ENCODE measurements at places on chromosomes 7 and 10.

DNA sequence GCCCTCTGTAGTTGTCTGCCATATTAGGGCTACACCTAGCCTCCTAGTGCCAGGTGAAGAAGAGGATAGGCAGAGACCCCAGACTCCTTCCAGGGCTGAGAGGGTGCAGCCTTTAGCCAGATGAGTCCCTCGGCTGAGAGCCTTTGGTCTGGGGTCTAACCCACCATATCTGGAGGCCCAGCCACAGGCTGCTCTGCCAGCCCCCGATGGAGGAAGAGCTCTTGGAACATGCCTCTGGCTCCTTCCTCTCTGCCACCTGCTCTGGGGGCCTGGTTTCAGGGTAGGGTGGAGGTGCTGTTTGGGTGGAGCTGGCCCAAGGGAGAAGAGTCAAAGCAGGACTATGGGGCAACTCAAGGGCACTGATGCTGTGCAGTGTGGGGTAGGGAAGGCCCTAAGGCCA is 1.4 kb downstream of the LRRC18 start:
- no peak for DNase-seq

- no peak for DNase-seq
These were observed 128.9 kb upstream of the PLXNA4 start for GRCh38 chr7:132705146-132705545.

- no peak for DNase-seq
These were observed 283.7 kb downstream of the MALRD1 start for GRCh38 chr10:19332304-19332703.

- no peak for DNase-seq
These were observed 692.8 kb upstream of the LRRN3 start for GRCh38 chr7:110397927-110398660.

DNA sequence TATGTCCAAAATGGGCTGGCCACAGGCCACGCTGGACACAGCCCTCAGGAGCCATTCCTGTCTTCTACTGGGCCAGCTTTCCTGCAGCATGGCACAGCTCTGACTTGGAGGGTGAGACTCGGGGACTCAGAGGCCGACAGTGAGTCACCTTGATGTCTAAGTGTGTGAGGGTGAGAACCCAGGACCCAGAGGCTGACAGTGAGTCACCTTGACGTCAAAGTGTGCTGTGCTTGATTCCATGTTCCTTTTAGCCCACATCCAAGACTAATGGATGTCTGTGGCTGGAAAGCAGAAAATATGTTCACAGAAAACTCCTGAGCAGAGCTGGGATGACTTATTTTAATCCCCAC is 6.0 kb upstream of the FAM170B start:
- no peak for DNase-seq

DNA sequence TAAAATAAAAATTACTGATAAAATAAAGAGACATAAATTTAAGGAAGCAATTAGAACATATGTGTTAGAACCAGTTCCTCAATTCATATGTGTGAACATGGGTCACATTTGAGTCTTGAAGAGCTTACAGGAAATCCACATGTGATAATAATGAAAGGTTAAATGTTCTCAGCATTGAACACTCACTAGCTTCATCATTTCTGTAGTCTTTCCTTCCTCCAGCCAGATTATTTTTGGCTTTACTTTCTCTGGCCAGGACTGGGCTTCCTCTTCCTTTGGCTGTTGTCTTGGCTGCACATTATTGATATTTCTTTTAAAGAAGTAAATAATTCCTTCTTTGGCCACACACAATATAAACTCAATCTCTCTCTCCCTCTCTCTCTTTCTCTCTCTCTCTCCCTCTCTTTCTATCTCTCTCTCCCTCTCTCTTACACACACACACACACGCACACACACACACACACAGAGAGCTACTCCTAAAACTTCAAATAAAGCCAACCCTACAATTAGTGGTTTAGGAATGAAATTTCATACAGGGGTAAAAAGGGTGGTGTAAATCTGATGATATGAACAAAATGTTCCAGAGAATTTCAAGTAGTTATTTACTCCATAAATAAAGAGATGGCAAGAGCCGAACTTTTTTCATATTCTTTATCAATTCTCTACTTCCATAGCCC is 171.2 kb downstream of the REEP3 start:
- no peak for DNase-seq

GRCh38 chr7:133535308-133535707 is 282.4 kb downstream of the EXOC4 start:
- no peak for DNase-seq

DNA sequence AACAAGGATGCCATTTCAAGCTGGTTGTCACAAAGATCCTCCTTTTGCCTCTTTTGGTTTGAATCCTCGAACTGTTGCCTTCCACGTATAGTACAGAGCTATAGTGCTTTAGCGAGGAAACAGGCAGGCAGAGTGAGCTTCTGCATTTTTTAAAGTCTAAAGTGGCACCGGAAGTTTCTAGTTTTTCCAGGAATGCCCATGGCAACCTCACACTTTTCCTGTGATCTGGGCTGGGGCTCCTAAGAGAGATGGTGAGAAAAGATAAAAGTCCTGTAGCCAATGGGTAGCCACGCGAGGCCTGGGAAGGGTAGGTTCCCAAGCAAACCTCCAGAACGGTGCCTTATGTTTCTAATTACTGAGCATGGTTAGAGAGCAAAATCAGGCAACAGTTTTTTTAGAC is 76.7 kb downstream of the CALD1 start:
- no peak for DNase-seq

DNA sequence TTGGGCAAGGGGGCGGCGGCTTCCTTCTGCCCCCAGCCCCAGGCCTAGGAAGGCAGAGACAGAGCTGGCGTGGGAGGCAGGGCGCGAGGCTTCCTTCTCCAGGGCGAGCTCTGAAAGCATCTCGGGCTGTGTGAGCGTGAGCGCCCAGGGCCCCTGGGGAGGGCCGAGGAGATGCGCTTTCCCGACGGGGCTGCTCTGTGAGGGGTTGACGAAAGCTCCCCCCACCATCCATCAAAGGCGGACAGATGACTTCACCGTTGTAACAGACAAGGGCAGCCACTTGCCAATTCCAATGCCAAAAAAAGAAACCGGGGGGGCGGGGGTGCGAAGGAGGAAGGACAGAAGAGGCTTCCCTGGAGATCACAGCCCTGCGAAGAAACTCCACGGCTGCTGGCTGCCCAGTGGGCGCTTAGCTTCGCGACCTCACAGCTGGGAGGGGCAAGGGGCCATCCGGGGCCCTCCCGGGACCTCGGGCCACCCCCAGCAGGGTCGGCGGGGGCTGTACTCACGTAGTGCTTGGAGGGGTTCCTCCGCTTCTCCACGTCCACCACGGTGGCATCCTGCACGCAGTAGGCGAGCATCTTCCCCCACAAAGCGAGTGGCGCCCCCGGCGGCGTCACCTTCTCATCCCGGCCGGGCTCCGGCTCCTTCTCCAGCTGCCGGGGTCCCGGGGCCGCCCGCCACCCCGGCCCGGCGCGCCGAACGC is 537 bp downstream of the SH3PXD2A start:
- DNase-seq: no peak

GRCh38 chr7:47827871-47828270 is 120.4 kb downstream of the PKD1L1 start:
- DNase-seq: no peak

- DNase-seq: no peak
These were observed 58.1 kb downstream of the INSIG1 start for GRCh38 chr7:155355745-155356144.

DNA sequence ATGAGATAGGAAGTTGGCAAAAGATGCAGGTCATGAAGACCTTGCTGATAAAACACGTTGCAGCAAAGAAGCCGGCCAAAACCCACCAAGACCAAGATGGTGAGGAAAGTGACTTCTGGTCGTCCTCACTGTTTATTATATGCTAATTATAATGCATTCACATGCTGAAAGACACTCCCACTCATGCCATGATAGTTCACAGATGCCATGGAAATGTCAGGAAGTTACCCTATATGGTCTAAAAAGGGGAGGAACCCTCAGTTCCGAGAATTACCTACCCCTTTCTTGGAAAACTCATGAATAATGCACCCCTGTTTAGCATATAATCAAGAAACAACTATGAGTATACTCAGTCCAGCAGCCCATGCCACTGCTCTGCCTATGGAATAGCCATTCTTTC is 202.4 kb upstream of the GRB10 start:
- DNase-seq: no peak

- DNase-seq: no peak
These were observed 2.6 kb downstream of the PRLHR start for GRCh38 chr10:118592675-118593330.

GRCh38 chr10:100996678-100997359 is 2.8 kb upstream of the LZTS2 start:
- no peak for DNase-seq

- DNase-seq: no peak
These were observed 98.7 kb downstream of the SVOPL start for GRCh38 chr7:138602451-138602850.

DNA sequence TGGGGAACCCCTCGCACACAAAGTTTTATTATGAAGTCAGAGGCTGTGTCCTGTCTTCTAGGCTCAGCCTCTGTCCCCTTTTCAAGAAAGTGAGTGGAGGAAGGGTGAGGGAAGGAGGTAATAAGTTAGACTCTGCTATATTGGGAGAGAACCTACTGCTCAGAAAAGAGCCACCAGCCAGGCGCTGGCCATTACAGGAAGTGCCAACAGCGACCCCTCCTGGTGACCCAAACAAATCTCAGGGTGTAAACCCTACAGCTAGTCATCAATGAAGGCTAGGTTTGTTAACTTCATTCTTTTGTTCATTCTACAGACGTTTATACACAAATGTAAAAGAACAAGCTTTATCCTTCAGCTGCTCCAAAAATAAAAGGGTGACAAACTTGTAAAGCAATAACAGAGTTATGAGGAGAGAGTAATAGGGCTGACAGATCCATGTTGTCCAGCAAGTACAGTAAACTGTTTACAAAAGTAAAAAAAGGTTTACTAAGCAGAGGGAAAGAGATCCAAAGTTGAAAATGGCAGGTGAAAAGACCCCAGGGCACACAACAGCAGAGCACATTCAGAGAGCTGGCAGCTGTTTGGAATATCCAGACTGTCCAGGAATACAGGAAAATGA is 82.7 kb downstream of the FAM204A start:
- no peak for DNase-seq

GRCh38 chr10:46028584-46029460 is 1.6 kb downstream of the NCOA4 start:
- no peak for DNase-seq

- no peak for DNase-seq
These were observed 5.6 kb upstream of the NSUN5 start for GRCh38 chr7:73314271-73314670.

GRCh38 chr7:82605247-82605864 is 161.8 kb upstream of the CACNA2D1 start:
- DNase-seq: no peak

GRCh38 chr10:129626796-129627435 is 159.9 kb downstream of the MGMT start:
- no peak for DNase-seq

- no peak for DNase-seq
These were observed 260.2 kb upstream of the PRKCQ start for GRCh38 chr10:6840201-6840691.

DNA sequence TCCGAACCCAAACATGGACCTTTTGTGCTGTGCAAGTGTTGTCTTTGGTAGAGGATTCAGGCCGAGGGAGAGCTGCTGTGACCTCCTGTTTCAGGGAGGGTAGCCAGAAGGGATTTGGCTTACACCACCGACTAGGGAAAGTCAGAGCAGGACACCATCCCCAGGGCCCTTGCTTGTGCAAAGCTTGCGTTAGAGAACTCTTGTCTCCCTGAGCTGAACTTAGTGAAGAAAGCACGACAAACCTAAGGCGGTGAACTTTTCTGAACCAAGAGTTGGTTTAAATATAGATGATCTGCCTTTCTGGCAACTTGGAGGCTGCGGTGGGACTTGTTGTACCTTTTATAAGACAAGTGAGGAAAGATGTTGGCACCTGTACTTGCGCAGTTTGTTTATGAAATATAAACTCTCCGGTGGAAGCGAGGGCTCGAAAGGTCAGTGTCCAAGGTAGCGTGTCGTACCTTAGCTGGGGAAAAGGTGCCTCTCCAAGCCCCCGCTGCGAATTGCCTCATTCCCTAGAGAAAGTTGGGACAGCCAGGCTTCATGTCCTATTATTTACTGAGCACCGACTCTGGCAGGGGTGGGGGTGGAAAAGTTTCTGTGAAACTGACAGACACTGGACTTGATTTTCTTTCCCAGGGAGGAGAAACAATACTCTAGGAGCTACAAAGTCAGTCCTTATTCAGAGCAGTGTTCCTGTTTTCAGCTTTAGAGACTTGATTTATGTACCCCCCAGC is 31.6 kb downstream of the WBP1L start:
- no peak for DNase-seq

GRCh38 chr10:46527241-46527811 is 29.1 kb downstream of the GPRIN2 start:
- DNase-seq: no peak

DNA sequence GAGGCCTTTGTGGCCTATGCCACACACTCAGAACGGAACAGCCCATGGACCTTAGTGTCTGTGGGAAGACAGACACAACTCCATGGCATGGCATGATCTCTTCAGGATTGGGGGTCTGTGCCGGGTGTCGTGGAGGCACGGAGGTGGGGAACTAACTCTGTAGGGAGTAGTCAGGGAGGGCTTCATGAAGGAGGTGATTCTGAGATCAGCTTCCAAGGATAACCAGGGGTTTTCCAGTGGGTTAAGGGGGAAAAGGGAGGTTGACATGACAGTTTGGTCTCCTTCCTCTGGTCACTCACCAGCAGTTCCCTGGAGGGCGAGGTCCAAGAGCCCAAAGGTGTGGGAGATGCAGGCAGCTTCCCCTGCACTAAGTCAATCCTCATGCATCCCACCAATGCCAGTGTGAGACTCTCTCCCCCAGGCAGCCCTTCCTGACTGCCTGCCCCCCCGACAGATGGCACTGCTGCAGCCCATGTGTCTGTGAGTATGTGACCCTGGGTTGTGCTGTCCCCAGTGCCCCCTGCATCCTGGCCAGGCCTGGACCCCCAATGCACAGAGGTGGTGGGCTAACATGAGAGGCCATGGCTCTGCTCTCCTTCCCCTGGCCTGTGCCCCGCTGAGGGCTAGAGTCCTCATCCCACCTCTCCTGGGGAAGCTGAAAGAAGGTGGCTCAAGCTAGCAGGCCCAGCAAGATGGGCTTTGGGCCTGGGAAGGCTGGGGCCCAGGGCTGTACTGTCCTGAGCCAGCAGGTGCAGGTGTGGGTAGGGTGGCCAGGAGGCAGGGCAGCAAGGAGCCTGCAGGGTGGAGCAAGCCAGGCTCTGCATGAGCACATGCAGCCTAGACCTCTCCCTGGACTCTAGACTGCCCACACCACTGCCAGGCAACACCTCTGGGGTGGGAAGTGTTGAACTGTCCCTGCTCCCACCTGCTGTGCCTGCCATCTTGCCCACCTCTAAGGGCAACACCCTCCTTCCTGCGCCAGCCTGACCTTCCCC is 39.7 kb downstream of the RASGEF1A start:
- no peak for DNase-seq
